NCI-H69 (cell line): ENCODE measurements at places on chromosomes 5 and 9.

DNA sequence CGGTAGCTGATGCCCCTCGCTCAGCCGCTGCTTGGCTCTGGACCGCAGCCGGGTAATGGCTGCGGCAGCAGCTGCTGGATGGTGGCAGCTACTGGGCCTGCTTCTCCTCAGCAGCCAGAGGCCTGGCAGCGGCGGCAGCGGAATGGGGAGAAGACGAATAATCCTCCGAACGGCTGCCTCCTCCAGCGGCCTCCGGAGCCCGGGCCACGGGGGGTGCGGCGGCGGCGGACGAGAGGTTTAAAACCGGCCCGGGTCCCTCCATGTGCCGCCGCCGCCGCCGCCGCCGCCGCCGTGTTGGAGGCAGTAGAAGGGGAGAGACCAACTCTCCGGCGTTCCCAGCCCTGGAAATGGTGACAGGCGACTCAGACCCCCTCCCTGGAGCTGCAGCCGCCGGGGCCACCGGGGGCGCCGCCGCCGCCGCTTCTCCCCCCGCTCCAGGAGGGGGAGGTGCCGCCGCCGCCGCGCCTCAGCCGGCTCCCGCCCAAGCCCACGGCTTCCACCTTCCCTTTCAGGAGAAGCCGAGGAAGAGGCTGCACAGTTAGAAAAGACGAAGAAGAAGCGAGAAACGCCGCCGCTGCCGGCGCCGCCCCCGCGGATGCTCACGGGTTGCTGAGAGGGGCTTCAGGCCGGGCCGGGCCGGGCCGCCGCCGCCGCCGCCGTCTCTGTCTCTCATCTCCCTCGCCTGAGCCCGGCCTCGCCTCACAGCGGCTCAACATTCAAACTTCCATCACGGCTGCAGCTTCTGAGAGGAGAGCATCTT is 118.4 kb upstream of the PRSS3 start:
- DNase-seq, result peak; percentile 89

DNA sequence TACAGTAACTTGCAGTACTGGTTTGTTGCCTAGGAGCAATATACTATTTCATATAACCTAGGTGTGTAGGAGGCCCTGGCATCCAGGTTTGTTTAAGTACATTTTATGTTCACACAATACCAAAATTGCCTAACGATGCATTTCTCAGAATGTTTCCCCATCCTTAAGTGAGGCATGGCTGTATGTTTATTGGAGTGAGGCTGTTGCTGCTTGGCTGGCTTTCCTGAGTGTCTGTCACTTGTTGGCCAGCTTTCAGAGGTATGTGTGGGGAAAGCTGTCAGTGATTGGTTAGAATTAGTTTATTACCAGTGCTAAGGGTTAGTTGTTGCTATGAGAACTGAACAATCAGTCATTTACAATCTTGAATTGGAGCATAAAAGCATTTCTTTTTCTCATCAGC is 154.1 kb upstream of the CDH12 start:
- DNase-seq, result peak; percentile 43

DNA sequence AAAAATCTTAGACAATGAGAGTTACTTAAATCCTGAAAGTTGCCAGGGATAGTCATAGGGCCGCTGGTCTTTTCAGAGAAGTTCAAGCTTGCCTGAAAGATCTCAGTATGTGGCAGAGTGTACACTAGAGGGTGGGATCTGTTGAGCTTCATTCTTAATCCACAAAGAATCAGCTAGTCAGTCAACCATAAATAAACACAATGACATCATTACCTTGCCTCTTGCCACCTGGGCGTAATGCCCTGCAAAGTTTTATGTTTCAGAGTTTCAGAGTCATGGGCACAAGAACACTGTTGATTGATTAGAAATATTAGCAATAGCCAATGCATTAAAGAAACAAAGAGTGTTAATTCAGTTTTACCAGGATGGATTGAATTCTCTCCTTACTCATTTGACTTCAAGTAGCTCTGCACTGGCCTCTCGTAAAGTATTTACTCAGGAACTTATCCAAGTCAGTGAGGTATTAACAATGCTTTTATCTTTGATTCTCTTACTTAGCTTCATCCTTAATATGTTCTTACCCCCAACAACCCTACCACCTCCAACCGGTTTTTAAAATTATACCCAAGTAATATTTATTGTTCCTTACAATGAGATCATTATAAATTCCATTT is 14.3 kb upstream of the ANXA1 start:
- peak; percentile 88 for DNase-seq

DNA sequence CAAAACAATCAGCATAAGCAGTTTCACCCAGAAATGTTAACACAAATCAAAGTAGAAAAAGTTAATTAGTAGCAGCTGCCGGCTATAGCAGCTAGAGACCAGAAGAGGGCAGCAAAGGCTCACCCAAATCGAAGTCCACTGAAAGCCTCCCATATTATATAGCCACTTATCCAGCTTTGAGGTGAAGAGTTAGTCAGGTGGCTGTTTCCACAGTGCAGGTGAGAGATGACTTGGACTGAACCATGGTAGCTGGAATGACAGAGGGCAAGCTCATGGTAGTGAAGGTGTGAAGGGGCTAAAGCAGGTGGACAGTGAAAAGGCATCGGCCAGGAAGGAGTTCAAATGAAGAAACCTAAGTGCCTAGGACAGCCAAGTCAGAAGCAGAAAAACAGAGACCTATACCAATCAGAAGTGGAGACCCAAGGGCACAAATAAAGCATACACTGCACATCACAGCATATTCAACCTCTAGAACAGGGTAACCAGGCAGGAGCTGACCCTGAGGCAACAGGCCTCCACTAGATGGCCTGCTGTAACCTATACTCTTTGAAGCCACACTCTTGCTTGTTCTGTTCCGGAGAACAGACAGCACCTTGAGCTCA is 7.2 kb upstream of the RNF38 start:
- DNase-seq, result peak; percentile 81

DNA sequence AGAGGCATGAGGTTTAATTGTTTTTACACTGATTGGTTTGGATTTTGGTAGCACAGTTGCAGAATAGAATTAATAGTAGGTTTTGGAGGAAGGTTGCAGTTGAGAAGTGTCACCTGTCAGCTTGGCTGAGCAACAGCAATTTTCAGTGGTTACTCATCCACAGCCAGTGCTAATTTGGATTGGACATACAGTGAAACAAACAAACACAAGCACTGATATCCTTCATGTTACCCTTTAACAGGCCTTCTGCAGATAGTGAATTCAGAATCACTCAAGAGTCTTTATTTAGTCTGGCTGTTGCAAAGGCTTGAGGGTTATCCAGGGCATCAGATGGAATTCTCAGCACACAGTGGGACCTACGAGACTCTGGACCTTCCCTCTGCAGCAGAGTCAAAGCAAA is 31.8 kb upstream of the POU4F3 start:
- DNase-seq, result no peak

DNA sequence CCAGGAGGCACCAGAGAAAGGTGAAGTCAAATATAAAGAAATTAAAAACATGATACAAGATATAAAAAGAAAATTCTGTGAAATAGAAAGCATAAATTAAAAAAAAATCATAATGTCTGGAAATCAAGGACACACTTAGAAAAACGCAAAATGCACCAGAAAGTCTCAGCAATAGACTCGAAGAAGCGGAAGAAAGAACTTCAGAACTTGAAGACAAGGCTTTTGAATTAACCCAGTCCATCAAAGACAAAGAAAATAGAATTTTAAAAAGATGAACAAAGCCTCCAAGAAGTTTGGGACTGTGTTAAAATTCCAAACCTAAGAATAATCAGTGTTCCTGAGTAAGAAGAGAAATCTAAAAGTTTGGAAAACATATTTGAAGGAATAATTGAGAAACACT is 168.3 kb downstream of the PRR16 start:
- DNase-seq, result no peak

GRCh38 chr9:118418887-118419565 is 714.8 kb downstream of the TLR4 start:
- DNase-seq, result peak; percentile 86

- no peak for DNase-seq
Observed at GRCh38 chr9:38053697-38054461, 15.1 kb downstream of the SHB start.

DNA sequence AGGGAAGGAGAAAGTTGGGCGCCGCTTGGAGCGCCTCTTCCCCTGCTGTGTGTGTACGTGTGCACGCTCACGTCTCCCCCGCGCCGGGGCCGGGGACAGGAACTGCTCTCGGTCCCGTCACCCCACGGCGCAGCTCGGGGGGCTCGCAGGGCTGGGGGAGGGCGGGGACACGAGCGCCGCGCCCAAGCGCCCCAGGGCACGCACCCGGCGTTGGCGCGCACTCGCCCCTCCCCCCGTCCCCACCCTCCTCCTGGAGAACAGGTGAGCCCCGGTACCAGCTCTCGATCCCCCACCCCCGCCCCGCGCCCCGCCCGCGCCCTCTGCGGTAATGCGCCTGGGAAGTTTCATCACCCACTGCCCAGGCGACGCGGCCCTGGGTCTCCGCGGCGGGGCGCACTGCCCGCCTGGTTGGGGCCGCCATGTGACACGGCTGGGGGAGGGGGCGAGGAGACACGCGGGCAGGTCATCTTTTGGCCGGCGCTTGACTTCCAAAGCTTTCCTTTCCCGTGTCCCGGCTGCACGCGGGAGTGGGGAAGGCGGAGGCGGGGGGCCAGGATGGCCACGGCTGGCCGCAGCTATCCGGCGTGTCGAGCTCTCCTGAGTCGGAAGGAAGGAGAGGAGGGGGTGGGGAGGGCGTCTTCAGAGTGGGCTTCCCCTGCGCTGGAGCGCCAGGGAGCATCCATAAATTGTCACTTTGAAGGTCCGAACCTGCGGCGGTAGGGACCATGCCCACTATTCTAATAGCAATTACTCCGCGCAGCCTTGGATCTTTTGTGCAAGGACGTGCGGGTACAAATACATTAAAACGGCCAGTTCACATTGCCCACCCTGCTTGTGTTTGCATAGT is 1.5 kb upstream of the STC2 start:
- DNase-seq, result peak; percentile 94

DNA sequence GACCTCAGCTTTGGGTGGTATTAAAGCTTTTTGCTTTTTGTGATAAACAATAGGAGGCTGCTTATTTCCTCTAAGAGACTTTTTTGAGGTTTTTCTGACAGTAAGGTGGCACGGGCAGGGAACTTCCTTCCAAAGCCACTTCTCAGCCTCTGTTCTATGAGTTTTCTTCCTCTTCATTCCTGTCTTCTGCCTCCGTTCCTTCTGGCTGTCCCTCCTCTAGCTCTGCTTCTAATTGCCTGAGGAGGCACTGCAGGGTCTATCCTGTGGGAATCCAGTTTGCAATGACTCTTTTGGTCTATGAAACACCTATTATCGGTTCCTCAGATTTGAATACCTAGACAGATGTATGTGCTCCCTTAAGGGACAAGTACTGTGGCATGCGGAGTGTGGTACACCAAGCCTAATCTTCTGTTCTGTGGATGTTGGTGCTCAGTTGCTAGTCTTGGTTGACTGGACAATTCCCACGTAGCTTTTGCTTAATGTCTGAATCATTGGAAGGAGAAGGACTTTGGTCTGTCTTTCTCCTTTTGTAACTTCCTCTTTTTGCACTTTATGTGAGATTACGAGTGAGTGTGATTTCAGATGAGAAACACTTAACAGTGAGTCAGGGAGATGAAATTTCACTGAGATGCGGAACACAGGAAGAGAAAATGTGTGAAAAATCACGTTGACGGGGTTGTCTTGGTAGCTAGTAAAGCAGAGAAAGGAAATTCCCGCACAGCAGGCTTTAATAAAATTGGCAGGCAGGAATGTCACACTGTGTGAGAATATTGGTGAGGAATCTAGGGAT is 305.2 kb downstream of the EFNA5 start:
- DNase-seq, result no peak

DNA sequence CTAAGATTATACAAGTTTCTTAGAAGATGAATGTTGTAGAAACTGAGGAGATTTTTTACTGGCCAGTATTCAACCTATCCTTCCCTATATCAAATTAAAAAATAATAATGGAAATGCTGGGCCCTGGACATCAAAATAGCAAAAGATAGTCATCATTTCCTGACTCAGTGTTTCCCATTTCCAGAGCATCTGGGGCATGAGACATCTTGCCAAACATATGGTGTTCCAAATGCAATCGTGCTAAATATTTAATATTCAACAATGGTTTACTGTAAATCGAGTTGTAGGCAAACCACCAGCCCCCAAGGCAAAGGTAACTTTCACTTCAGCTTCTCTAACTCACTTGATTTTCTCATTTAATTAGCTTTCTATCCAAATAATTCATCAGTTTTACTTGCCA is 152.9 kb downstream of the FRMD3 start:
- no peak for DNase-seq

DNA sequence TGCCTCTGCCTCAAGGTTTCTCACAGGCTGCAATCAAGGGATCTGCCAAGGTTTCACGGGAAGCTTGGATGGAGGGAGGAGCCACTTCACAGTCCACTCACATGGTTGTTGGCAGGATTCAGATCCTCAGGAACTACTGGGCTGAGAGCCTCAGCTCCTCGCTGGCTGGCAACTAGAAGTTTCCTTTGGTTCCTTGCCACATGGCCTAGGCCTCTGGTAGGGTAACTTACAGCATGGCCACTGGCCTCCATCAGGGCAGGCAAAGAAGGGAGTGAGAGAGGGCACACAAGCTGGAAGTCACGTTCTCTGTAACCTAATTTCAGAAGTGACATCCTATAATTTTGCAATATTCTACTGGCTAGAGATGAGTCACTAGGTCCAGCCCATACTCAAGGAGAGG is 32.2 kb downstream of the SPOCK1 start:
- no peak for DNase-seq

- no peak for DNase-seq
Observed at GRCh38 chr9:69047371-69047770, 11.8 kb downstream of the FXN start.

DNA sequence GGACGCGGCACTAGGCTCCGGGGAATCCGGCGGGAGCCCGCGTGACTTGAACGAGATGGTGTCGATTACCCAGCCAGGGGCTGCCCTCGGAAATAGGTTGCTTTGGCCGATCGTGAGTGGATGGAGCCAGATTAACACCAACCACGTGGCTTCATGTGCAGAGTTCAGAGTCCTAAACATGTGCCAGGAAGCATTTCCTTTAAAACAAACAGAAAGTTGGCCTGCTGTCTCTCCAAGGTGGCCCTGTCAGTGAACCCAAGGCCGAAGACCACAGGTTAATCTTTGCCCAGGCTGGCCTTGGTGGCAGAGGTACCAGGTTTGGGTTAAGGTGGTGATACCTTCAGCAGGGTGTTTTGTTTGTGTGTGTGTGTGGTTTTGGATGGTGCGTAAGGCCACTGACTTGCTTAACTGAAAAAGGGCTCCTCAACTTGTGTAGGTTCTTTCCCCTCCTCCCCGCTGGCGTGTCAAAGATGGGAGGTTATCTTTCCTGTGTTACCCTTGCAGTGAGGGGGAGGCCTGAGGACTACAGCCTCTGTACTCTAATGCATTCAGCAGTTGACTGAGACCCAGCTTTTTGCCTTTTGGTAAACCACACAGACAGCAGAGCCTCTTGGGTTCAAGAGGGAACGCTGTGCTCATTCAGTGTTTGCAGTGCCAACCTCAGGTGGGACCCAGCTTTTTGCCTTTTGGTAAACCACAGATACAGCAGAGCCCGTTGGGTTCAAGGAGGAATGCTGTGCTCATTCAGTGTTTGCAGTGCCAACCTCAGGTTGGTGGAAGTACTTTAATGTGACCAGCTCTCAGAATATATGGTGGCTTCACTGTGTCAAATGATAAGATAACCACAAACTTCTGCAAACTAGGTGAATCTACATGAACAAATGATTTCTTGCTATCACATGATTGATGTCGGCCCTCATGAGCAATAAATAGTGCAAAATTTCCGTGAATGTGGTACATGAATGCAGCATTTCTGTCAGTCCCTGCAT is 1.4 kb downstream of the IQGAP2 start:
- DNase-seq, result no peak

- DNase-seq, result no peak
Observed at GRCh38 chr5:176450077-176450476, 1.9 kb downstream of the FAF2 start.
